ENCODE measurements at places on chromosomes 7 and 10.

DNA sequence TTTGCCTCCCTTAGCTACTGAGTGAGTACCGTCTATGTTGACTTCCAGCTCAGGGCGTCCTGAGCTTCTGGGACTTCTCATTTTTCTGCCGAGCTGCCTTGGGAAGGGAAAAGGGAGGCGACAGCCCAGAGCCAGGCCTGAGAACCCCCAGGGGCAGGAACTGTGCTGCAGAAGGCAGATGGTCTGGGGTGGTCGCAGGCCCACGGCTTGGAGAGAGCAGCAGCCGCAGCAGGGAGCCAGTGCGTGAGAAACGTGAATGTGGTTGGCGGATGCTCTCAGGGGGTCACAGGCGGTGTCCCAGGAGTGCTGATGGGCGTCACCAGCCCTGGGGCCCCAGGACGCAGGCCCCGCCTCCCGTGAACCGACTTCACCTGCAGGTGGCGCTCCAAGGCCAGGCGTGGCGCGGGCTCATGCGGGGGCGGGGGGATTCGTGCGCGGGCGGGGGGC is 9.2 kb upstream of the PWWP2B start:
- DNase-seq = peak; percentile 82

DNA sequence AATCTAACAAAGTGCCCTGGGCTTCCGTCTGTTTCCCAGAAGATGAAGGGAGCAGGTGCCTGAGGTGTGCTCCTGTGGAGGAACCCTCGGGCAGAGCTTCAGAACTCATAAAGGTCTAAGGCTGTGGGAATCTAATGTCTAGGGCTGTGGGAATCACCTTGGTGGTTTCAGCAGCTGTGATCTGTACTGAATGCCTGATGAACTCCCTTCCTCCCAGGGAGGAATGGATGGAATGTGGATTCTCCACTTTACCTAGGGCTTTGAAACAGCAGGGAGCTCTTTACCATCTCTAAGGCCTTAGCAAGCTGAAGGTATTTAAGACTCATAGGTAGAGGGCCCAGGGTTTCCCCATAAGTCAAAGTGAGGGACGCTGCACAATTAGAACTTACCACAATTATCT is 36.0 kb upstream of the SEMA3E start:
- no peak for DNase-seq

- DNase-seq = no peak
Observed at GRCh38 chr7:154672659-154673415, 330.1 kb downstream of the PAXIP1 start.

DNA sequence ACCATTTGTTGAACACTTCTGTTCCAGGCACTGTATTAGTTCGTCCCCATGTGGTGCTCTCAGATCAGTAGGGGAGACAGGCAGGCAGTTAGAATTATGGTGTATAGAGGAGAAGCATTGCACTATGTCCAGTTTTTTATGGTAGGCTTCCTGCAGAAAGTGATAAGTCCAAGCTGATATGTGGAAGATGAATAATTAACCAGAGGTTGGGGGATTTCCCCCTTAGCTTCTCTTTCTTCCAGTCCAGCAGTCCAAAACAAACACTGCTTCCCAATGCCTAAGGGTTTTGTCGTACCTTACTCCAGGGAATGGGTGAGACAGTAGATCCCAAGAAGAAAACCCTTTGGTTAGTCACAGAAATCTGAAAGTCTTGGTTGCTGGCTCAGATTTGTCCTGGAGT is 19.2 kb downstream of the HIF1AN start:
- no peak for DNase-seq

DNA sequence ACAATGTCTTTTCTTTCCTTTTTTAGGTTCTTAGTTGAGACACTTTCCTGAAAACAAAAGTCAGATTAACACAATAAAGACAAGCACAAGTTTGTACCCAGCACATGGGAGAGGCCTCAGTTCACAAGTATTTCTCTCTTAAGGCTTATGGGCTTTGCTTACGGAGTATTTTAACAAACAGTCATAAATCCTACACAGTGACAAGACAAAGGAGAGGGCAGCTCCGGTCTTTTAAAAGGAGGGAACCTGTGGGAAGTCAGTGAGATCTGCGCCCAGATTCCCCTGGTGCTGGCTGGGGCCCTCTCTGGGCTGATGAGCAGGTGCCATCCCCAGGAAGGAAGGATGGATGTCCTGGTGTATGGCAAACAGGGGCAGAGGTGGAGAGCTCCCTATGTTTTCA is 398.6 kb downstream of the ACTR3B start:
- DNase-seq = no peak

DNA sequence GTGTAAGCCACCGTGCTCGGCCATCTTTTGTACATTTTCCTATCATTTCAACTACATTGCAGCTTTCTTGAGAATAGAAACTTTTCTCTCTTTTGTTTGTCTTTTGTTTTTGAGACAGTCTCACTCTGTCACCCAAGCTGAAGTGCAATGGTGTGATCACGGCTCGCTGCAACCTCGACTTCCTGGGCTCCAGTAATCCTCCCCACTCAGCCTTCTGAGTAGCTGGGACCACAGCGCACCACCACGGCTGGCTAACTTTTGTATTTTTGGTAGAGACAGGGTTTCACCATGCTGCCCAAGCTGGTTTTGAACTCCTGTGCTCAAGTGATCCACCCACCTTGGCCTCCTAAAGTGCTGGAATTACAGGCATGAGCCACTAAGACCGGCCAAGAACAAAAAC is 31.3 kb upstream of the DAGLB start:
- no peak for DNase-seq

DNA sequence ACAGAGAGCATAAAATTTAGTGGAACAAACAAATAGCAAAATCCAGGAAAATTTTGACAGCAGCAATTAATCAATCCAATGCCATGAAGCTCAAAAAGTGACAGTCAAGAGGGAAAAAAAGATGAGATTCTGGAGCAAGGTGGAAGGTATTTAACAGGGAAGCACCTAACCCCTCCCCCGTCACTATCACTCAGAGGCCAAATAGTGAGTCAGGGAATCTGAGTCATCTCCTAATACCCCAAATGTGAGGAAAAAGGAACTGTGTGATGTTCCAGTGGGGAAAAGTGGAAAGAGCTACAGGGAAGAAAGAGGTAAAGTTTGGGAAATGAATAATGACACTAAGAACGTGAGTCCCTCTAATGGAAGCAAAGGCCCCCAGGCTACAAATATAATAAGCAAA is 113.2 kb upstream of the PHF14 start:
- no peak for DNase-seq

DNA sequence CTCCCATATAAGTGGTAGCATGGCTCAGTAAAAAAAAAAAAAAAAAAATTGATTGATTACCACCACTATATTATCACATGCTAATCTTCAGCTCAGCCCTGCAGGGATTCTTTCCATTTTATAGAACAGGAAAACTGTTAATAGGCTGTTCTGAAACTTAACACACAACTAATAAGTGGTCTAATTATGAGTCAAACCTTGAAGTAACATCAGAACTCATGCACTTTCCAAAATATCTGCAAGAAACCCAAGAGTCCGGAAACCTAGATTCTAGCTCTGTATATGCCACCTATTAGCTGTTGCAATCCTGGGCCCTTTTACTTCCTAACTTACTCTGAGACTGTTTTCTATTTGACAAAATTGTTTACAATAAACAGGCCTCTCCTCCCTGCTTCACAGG is 23.9 kb downstream of the SEM1 start:
- no peak for DNase-seq

GRCh38 chr7:27302590-27302989 is 60.0 kb downstream of the EVX1 start:
- DNase-seq = no peak

DNA sequence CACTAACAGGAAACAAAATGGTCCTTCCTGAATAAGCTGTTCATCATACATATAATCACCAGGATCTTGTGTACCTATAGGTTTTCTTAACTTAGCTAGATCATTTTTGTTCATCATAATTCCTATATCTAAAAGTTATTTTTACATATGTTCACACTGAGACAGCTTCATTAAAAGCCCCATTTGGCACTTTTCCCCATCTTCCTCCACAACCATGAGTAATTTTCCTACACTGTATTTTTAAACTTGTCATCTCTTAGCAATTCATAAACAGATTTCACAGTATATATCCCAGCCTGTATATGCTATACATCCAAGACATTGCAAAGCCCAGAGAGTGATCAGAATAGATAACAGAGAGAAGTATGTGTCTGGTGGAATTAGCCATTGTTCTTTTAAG is 28.3 kb downstream of the ZNF365 start:
- DNase-seq = no peak
